ENCODE measurements at places on chromosomes 5 and 9.

- DNase-seq, result no peak
These were observed 27.3 kb downstream of the ELL2 start for GRCh38 chr5:95934207-95934804.

DNA sequence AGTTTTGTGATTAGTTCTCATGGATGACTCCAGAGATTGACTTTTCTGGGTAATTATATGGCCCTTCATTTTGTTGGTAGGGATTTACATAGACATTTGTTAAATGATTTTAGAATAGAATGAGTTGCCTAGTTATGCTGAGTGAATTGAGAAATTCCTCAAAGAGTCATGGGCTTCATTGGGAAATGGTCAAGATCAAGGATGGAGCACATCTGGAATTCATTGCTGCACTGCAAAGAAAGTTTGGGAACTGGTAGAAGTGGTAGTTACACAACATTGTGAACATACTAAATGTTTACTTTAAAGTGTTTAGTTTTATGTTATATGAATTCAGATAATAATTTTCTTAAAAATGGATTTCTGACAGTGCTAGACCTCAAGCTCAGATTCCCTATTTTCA, 46.5 kb downstream of the PIP5K1B start:
- DNase-seq, result no peak

- DNase-seq, result no peak
These were observed 153.1 kb upstream of the OTULINL start for GRCh38 chr5:14428302-14429081.

DNA sequence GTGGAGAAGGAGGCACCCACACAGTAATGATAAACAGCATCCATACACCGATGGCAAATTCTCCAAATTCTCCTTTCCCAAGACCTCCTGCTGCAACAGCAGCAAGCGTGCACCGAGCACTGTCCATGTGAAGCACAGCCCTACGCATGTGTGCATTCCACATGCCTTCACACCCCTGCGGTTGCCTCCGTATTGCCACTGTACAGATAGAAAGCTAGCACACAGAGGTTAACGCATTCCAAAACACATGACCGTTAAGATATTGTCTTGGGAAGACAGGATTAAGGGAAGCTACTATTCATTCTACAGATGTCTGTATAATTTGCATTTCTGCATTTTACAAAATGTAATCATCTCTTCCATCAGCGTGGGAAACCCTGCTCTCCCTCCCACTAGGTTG, 6.6 kb downstream of the FLT4 start:
- DNase-seq, result no peak

- DNase-seq, result no peak
These were observed 353.1 kb upstream of the BRINP1 start for GRCh38 chr9:119722384-119722783.

DNA sequence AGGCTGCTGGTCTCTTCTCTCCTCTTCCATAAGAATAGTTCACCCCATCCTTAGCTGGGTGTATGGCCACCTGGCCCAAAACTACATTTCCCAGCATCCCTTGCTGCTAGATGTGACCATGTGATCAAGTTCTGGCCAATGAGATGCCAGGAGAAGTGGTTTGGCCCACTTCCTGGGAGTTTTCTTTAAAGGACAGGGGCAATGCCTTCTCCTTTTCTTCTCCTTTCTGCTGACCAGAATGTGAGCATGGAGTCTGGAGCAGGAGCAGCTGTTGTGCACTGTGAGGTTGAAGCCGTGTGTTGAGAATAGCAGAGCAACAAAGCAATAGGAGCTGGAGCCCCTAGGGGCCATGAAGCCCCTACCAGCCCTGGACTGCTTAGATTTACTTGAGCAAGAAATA, 36.8 kb downstream of the C9orf50 start:
- peak; percentile 53 for DNase-seq

- no peak for DNase-seq
These were observed 439.5 kb downstream of the ACTL7B start for GRCh38 chr9:108416324-108416723.

DNA sequence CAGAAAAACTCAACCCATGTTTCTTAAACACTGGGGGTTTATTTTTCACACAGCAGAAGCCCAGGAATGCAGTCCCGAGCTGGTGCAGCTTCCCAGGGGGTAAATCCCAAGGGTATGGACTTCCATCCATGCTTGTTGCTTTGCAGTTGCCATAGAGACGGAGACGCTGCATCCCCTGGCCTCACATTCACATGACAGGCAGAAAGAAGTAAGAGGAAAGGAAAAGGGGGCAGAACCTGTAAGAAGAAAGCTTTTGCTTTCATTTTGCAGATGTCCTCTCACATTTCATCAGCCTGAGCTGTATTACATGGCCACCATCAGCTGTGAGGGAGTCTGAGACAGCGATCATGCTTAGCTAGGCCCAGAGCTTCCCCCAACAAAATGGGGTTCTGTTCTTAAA, 321.0 kb downstream of the AGTPBP1 start:
- peak; percentile 39 for DNase-seq

DNA sequence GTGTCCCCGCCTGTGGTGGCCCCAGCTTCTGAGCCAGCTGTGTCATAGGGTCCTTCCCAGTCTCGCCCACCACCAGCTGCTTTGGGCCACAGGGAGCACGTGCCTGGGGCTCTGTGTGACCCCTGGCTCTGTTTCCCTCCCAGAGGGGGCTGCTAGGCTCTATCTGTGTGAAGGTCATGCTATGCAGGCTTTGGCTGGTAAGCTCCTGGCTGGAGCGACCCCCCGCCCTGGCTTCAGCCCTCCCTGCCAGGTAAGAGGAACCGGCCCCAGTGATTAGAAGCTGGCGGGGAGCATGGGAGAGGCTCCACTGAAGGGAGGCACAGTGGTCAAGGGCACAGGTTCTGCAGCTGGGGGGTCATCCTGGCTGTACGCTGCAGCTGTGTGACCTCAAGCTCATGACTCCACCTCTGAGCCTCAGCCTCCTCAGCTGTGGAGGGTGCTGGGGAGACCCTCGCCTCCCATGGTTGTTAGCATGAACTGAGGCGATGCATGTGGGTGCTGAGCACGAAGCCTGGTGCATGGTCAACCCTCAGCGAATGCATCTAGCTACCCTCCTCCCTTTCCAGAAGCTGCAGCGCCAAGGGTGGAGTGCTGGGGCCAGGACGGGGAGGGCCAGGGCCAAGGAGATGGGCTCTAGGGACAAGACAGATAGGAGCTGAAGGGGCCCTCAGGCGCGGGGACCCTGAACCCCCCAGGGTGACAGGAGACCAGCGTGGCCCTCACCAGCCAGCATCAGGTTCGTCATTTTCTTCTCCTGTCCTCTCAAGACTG, 163.8 kb upstream of the MVB12B start:
- no peak for DNase-seq
